RKO (cell line): ENCODE measurements at places on chromosomes 6 and 20.

DNA sequence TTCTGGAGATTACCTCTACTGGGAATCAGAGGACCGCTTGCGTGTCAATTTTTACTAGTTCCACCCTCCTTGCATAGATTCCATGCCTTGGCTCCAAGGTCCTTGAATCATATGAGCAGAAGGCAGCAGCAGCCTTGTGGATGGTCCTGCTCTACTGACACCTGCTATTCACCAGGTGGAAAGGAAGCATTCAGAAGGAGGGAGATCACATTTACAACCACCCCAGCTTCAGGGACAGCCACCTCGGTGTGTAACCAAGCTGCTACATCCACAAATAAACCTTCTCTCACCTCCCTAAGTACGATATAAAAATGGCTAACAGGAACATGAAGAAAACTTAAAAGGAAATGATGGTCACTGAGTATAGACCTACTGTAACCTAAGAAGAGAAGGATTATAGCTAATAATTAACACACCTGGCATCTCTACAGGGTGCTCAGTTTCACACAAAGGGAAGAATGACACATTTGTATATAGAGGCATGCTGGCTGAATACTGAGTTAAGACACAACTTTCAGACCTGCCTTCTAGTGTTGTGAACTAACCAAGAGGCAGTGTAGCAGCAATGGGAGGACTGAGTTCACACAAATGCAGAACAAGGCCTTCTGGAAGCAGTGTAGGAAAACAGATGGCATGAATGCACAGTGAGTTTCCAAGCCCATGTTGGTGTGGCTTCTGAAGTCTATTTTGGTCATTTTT, 46.3 kb upstream of the SRPK1 start:
- DNase-seq: no peak

GRCh38 chr6:75931011-75931680, 141.3 kb downstream of the IMPG1 start:
- no peak for DNase-seq

DNA sequence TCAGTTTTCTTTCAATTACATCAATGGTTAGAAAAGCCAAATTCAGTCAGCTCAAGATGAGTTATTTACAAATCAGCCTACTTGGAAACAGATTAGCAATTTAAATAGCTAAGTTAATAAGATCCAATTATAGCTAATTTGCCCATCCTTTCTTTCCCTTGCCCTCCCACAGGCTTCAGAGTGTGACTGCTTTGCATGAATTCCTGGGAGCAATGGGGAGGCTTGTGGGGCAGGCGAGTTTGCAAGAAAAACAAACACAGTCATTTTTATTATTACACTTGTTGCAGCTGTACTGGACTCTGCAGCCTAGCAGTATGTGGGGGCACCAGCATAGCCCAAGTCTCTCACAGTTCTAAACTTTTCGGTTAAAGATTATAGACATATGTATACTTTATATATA, 219.0 kb downstream of the NKAIN2 start:
- DNase-seq: no peak

DNA sequence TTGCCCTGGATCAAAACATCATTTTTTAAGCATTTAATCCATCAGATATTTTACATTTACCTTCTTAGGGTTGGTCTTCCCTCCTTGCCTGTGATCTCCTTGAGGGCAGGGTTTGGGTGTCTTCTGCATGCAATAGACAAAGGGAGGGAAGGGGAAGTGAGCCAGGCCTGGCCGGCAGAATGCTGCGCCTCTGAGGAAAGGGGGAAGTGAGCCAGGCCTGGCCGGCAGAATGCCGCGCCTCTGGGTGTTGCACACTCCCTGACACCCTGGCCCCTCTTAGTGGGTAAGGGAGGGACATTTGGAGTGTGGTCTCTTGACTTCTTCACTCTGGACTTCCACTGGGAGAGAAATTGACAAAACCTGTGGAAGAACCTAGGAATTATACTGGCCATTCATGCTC, 12.4 kb downstream of the PSMF1 start:
- no peak for DNase-seq
